NCI-H774 (cell line): ENCODE measurements at places on chromosomes 4 and X.

- DNase-seq = no peak
These were observed 36.0 kb downstream of the P2RY8 start for GRCh38 chrX:1500701-1501624.

GRCh38 chr4:111537871-111538270 is 607.4 kb upstream of the FAM241A start:
- no peak for DNase-seq

- DNase-seq = no peak
These were observed 119.0 kb downstream of the REELD1 start for GRCh38 chr4:146333187-146333894.

DNA sequence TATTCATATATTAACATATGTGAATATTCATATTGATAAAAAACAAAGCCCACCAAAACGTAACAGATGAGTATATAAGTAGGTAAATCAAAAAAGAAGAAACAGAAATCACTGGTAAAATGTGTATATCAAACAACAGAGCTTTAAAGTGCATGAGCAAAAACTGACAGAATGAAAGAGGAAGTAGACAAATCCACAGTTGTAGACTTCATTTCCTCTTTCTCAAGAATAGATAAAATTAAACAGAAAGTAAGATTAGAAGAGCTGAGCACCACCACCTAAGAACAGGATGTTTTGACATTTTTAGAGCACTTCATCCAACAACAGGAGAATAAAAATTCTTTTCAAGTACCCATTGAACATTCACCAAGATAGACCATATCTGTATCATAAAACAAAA is 64.6 kb downstream of the CNKSR2 start:
- DNase-seq = no peak

DNA sequence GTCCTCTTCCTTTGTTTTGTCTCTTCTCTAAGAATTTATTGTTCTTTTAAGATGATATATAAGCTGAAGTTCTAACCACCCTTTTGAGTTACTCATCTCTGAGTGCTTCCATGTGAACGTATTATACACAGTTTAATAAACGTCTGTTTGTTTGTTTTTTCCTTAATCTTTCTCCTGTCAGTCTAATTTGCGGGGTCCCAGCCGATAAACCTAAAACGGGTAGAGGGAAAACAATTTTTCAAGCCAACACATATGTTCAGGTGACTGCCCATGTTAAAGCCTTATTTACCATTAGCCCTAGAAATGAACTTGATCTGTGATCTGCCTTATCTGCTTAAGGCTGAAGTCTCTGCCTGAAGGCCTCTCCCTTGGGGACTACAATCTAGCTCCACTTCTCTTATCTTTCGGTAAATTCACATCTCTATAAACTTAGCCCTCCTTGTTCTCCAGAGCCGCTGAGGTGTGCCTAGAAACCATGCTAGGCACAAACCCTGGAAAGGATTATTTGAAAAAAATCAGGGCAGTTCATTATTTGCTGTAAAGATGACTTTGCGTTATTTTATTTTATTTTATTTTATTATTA is 158.8 kb downstream of the CAMK2D start:
- DNase-seq = no peak

- DNase-seq = no peak
These were observed 1905.4 kb downstream of the C4orf33 start for GRCh38 chr4:131001371-131001770.

- no peak for DNase-seq
These were observed 141.4 kb downstream of the PPP3CA start for GRCh38 chr4:101205916-101206315.

GRCh38 chr4:13816472-13816871 is 188.9 kb upstream of the BOD1L1 start:
- DNase-seq = no peak

DNA sequence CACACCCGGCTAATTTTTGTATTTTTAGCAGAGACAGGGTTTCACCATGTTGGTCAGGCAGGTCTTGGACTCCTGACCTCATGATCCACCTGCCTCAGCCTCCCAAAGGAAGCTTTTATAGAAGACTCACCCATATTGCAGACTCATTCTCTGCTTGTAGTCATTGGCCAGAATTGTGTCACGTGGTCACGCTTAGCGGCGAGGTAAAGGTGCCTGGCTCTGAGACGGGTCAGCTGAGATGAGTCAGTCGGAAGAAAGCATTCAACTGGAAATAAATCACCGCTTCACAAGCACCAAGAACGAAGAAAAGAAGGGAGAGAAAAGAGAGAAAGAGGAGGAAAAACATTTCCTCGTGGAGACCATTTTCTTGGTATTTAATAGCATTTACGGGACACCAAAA is 218.8 kb upstream of the NOCT start:
- DNase-seq = no peak

DNA sequence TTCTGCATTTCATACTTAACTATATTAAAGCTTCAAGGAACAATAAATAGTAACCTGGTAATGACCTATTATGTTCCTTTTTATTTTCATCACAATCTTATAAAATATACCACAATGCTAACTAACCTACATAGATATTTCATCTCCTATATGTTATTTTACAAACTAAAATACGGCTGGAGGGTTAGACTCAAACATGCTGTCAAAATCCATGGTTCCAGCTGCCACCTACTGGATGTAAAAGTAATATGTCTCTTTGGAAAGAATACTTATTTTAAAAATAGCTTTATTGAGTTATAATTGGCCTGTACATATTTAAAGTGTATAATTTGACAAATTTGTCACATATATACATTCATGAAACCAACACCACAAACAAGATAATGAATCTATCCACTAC is 15.0 kb downstream of the RGN start:
- DNase-seq = no peak

- DNase-seq = no peak
These were observed 677.9 kb upstream of the ADGRL3 start for GRCh38 chr4:60522265-60522664.

GRCh38 chrX:136747003-136747986 is 33.4 kb downstream of the ARHGEF6 start:
- DNase-seq = no peak

DNA sequence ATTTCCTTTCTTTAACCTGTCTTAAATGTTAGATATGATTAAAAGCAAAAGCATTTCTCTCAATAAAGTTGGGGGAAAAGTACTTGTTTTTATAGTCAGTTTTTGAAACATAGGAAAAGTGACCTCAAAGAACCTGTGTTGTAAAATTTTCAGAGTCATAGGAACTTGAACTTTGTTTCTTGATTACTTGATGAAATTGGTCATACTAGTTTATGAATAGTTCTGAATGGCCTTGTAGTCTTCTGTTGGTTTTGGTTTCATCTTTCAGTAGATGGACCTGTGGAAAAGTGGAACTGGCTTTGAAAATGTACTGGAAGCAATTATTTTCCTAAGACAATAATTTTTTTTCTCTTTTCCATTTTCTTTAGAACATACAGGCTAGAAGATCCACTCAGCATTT is 222.2 kb upstream of the NUDT6 start:
- no peak for DNase-seq

DNA sequence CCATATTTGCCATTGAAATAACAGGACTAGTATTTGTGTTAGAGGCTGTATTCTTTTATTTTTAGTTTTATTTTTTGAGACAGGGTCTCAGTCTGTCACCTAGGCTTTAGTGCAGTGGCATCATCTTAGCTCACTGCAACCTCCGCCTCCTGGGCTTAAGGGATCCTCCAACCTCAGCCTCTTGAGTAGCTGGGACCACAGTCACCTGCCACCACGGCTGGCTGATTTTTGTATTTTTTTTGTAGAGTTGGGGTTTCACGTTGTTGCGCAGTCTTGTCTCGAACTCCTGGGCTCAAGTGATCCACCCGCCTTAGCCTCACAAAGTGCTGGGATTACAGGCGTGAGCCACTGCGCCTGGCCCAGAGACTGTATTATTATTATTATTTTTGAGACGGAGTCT is 15.3 kb downstream of the TMEM131L start:
- no peak for DNase-seq

DNA sequence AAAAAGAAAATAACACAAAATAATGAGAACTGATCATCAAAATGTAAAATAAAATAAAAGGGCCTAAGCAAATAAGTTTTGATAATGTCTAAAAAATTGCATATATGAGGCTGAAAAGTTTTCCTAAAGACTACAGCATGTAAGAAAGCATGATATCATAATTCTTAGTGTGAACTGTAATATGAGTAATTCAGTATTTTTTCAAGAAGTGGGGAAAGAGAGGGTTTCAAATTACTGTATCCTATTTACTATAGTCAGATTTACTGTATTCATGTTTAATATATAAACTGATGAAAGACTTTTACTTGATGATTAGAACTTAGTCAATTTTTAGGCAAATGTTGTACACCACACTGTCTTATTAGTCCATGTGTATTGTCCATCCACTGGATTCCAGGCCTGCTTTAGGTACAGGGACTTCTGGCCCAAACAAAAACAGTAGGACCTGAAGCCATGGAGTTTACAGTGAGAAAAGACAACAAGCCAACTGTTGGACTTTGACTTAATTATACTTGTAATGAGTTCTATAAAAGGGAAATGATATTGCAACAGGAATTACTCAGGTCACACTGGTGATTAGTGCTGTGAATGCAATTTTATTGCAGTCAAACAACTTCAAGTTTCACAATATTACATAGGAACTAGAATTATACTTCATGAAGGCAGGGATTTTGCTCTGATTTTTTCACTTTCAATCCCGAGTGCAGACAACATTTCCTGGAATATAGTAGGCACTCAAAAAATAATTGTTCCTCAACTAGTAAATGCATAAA is 517.7 kb upstream of the GALNT7 start:
- no peak for DNase-seq

- peak; percentile 24 for DNase-seq
These were observed 242.0 kb downstream of the BCOR start for GRCh38 chrX:39855748-39856129.

DNA sequence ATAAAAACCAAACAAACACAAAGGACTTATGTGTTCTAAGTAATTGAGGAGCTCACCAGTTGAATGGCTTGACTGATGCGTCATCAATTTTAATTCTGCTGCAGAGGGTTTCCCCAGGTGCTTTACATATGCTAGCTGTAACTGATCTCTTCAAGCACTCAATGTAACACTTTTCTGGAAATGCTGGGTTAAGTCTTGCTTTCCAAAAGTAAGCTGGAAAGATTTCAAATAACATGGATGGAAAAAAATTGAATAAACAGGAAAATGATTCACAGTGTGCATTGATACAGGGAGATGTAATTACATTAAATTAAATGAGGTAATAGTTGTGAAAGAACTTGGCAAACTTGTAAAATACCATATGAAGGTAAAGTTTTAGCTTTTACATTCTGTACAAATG is 186.7 kb upstream of the WDFY3 start:
- DNase-seq = no peak

GRCh38 chrX:53882331-53882730 is 161.9 kb downstream of the PHF8 start:
- DNase-seq = no peak

DNA sequence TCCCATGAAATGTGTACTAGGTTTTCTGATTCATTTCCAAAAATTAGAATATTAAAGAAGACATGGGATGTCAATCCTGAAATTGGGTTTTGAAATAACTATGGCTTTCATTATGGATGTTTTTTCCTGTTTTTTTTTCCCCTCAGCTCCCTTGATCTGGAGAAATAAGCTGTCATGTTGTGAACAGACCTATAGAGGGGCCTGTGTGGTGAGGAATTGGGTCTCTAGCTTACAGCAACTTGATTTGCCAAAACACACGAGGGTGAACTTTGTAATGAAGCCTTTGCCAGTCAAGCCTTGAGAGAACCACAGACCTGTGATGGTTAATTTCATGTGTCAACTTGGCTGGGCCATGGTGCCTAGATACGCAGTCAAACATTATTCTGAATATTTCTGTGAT is 2413.6 kb downstream of the PCDH7 start:
- no peak for DNase-seq

DNA sequence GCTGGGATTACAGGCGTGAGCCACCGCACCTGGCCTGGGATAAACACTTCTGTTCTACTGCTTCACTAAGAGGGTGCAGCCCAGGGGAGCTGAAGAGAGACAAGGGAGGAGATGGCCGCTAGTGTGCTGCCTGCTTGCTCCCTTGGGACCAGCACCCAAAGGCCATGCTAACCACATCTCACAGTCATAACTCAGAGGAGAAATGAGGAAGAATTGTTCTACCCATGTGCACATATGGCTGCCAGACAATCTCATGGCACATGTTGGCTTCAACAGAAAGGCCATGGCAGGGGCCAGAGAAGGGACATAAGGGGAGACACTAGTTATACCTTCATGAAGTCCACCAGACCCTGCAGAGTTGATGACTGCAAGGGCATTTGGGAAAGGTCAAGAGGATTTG is 22.4 kb downstream of the CLDN22 start:
- DNase-seq = no peak

DNA sequence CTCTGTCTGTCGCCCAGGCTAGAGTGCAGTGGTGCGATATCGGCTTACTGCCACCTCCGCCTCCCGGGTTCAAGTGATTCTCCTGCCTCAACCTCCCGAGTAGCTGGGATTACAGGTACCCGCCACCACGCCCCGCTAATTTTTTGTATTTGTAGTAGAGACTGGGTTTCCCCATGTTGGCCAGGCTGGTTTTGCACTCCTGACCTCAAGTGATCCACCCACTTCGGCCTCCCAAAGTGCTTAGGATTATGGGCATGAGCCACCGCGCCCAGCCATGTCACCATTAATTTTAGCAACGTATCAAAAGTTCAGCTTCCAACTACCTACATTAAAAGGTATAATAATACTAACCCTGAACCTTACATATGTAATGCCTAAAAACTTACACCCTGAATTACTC is 940 bp upstream of the UTP3 start:
- no peak for DNase-seq

DNA sequence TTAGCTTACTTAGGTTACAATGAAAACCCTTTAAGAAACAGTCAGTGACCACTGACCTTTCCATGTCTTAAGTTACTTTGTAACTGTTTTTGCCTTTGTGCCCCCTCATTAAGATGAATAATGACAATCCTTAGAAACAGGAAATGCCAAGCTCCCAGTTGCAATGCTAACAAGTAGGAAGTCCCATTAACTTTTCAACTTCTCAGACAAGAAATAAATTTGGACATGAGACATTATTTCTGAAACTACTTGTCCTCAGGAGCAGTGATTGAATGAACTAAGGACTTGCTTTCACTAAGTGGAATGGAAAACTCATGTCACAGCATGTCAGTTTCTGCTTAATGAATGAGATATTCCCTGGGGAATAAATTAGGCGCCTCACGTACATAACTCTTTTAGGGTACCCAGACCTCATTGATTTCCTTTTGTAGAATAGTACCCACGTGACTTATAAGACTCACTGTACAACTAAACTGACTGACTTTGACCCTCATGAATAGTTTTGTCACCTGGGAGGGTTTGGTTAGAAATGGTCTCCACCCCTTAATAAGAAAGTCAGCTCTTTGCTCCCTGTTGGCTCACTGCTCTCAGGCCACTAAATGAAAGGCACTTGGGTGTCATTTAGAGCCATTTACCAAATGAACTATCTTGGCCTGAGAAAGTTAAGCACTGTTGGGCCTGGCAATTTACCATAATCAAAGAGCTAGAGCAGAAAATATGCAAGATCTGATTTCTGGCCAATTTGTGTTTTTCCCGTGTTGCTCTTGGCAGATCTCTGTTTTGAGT is 383.9 kb downstream of the RPA4 start:
- DNase-seq = no peak

GRCh38 chr4:166594326-166594946 is 639.9 kb downstream of the SPOCK3 start:
- DNase-seq = peak; percentile 40
